ENCODE measurements at places on chromosomes 2 and 18. TPM values are rescaled to one million over a fixed set of nuclear protein-coding genes. Genes with fewer than 3 reads are reported as not detected.

DNA sequence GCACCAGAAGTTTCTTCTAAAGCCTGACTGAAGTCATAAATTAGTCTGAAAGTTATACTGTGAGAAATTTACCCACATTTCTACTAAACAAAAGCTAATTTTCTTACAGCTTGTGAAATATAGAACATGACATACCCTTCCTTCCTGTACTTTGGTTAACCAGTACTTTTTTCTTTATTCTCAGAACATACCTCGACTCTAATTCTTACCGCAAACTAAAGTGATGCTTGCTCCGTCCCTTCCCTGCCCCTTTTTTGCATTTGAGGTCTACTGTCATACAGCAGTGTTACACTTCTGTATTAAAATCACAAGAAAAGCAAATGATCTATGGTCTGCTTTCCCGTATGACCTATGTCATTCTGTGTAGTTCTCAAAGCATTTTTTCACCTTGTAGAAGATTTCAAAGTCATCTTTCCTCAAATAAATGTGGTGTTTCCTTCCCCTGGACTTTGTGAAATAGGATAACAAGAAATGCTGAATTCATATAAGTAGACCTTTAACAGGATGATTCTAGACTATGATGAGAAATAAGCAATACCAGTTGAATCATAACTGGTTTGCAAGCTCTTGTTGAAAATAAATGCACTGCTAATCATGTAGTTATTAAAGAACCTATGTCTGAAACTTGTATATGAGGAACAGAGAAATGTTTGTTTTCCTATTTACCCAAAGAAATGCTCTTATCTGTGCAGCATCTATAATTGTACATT lies 30.4 kb downstream of the CYTIP start:
- no peak overlapping the region for H3K27ac ChIP-seq
- no peak for DNase-seq
- H3K27me3 ChIP-seq, result no peaks in the 10 kb centered on the region
- H3K36me3 ChIP-seq, result no peaks in the 10 kb centered on the region
- no peak overlapping the region for H3K4me3 ChIP-seq

CCDC148 gene
- 1.2 TPM for total RNA-seq

DNA sequence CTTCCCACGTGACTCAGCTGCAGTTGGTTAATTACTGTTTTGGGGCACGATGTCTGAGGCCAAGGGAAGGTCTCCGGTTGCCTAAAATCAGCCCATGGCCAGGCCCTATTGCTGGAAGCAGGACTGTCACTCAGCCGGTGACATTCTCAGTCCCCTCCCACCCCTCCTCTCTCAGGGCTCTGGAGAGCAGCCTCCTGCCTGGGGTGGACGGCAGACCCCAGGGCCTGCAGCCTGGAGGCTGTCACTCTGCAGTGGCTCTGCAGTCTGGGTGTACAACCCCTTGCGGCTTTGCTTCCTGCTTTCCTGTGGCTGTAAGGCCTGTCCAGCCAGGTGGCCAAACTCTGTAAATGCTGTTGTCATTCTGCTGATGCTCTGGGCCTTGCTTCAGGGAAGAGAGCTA lies 32.8 kb downstream of the ZBTB7C start:
- H3K27ac ChIP-seq, result no peak overlapping the region
- H3K4me1 ChIP-seq, result peaks cover 24% of the 10 kb centered on the region
- DNase-seq, result peak; percentile 46
- H3K27me3 ChIP-seq, result no peaks in the 10 kb centered on the region

SERPINB12 gene
- total RNA-seq, result not detected

DNA sequence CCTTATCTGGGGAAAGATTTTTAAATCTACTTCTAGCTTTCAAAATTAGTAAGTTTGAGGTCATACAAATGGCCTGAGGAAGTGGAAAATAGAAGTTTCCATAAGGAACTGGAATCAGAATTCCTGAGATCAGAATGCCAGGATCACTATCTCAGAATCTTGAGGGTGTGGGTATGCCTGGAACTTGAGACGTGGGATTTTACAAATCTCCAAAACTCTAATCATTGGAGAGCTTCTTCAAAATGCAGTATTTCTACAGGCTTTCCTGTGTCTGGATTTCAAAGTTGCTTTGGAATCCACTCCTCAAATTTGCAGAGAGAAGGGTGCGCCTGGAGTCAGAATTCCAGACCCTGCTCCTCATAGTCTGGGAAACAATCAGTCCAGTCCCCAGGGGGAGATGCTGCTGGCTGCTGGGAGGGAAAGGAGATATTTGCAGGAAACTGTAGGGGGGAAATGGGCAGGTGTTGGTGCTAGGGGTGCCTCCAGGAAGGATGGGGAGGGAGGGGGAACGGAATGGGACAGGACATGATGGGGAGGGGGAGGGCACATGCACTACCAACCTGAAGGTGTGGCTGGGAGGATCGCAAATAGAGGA lies 31.0 kb upstream of the CATIP start:
- H3K4me1 ChIP-seq, result peaks cover 37% of the 10 kb centered on the region
- H3K27me3 ChIP-seq, result no peaks in the 10 kb centered on the region
- DNase-seq, result no peak
- no peak overlapping the region for H3K27ac ChIP-seq

IL1A gene
- 0.73 TPM for total RNA-seq

ERFE gene
- total RNA-seq, result 3.3 TPM

DNA sequence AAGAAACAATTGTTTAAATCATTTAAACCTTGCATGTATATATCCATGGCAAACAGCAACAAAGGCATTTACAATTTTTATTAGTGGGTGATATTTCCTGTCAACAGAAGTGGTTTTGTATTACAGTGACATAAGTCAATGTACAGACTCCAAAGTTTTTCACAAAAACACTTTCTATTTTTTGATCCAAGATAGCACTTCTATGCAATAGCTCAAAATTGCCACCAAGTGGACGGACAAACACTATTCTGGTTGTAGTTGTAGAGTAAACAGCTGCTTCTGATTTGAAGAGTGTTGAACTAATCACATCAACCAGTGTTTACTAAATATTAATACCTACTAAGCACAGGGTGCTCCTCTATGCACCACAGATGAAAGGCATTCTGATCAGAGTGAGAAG lies 421.4 kb downstream of the NCKAP5 start:
- H3K27ac ChIP-seq, result no peak overlapping the region
- H3K4me1 ChIP-seq, result peaks cover 4% of the 10 kb centered on the region

ST6GAL2 gene
- 25.7 TPM for total RNA-seq

DNA sequence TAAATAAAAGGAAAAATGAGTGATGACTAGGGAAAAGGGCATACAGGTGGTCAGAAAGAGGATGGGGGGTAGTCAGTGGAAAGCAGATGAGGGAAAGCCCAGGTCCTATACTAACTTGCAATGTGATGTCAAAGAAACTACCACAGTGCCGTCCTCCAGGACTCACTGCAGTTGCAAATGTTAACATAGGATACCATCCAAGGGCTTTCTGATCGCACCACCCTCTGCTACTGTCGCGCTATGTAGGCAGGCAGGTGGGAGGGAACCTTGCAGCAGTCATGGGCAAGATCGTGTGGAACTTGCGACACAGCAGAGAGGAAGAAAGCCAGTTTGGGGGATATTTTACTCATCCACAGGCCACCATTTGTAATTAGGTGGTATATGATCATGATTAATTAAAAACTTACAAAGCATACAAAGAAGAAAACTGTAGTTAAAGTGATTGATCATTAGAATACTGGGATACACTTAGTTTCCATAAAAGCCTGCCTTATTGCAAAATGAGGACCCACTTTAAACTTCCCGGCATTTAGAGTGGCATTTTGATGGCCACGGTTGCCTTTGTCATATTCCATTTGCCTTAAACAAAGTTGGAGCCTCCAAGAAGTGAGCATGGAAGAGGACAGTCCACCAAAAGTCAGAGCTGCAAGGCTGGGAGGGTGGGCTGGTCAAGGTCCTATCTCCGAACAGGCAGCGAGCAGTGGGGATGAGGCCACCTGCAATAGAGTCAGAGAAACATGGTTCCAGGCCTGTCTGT lies 8.5 kb upstream of the ROCK2 start:
- no peak overlapping the region for H3K27ac ChIP-seq
- no peaks in the 10 kb centered on the region for H3K27me3 ChIP-seq
- H3K4me1 ChIP-seq, result peaks cover 3% of the 10 kb centered on the region
- no peaks in the 10 kb centered on the region for H3K36me3 ChIP-seq
- DNase-seq, result no peak

ICOS gene
- not detected for total RNA-seq

DNA sequence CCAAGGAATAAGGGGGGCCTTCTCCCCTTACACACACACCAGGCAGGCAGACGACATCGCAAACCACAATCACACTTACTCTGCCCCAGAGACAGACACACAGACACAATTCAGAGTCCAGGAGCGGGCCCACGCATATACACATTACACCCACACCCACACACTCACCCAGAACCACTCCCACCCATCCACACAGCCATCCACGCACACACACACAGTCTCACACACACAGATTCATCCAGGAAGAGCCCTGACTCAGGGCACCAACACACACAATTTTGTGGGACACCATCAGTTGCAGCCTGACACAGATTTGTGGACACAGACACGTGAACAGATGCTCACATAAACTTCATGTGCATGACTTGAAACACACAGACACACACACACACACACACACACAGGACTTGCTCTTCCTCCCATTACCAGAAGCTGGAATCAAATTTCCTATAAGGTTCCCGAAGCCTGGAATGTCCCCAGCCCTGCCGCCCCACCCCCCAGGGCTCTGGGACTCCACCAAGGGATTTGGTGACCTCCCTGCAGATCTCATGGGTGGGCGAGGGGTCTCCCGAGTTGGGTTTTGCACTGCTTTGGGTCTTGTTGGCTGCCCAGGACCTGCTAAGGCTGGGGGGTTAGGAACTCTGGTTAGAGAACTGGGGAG lies 23.5 kb downstream of the TNS1 start:
- peak overlapping the region; percentile 96 for H3K4me3 ChIP-seq
- H3K4me1 ChIP-seq, result peaks cover 15% of the 10 kb centered on the region
- H3K36me3 ChIP-seq, result no peaks in the 10 kb centered on the region
- H3K27me3 ChIP-seq, result peaks cover 20% of the 10 kb centered on the region
- H3K27ac ChIP-seq, result no peak overlapping the region

GRCh38 chr18:24397694-24398368 lies at the start of gene OSBPL1A:
Gene OSBPL1A (minus strand): TSS chr18:24397824. CDS start chr18:24377533, 20,291 bp downstream.
- peak within 1 kb of the TSS; percentile 58 for H3K4me3 ChIP-seq
- H3K36me3 ChIP-seq, result no peaks in the 10 kb centered on the region
- no peaks in the 10 kb centered on the region for H3K27me3 ChIP-seq
- peaks cover 63% of the 10 kb centered on the region for H3K4me1 ChIP-seq

DNA sequence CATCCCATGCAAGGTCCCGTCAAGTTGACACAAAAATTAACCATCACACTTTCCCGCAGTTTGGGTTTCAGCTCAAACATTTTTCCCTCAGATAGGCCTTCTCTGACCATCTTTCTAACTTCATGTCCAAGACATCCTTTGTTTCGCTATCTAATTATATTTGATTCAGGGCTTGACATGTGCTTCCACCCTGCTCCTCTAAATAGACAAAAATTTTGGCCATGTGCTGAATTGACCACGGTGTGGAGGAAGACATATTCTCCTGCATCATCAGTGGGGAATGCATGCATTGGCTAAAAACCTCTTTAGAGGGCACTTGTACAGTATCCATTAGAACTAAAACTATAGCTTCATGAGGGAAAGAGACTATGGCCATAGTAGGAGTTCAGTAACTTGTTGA lies 81.2 kb downstream of the PLCL1 start:
- no peak for DNase-seq
- no peaks in the 10 kb centered on the region for H3K27me3 ChIP-seq
- H3K36me3 ChIP-seq, result no peaks in the 10 kb centered on the region
- H3K27ac ChIP-seq, result no peak overlapping the region
- no peak overlapping the region for H3K4me3 ChIP-seq
- peaks cover 4% of the 10 kb centered on the region for H3K4me1 ChIP-seq

GRCh38 chr2:223811757-223812156 lies 25.6 kb downstream of the AP1S3 start:
- no peaks in the 10 kb centered on the region for H3K27me3 ChIP-seq
- DNase-seq, result no peak
- H3K27ac ChIP-seq, result no peak overlapping the region

USP34 gene
- total RNA-seq, result 115 TPM

COLEC12 gene
- total RNA-seq, result 4.0 TPM

- H3K27ac ChIP-seq, result peak overlapping the region; percentile 78
- H3K36me3 ChIP-seq, result no peaks in the 10 kb centered on the region
- peak overlapping the region; percentile 41 for H3K4me3 ChIP-seq
- no peaks in the 10 kb centered on the region for H3K27me3 ChIP-seq
Observed at GRCh38 chr2:223936862-223937326, 8.2 kb downstream of the WDFY1 start.

DNA sequence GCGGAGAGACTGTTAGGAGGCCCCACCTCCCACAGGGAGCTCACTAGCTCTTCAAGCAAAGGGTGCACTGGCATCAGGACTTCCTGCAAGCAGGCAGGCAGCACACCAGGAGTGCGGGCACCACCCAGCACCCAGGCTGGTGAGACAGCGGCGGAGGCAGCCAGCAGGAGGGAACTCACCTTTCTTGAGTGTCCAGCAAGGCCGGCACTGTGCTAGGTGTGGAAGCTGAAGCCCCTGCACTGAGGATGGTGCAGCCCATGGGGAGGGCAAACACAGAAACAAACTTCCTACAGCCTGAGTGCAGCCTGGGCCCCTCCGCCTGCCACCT lies 100.7 kb upstream of the ID2 start:
- DNase-seq, result no peak
- no peak overlapping the region for H3K27ac ChIP-seq
- H3K4me1 ChIP-seq, result peaks cover 12% of the 10 kb centered on the region
- no peak overlapping the region for H3K4me3 ChIP-seq
- no peaks in the 10 kb centered on the region for H3K27me3 ChIP-seq

GRCh38 chr2:158337018-158337417 lies 119.5 kb downstream of the CCDC148 start:
- no peaks in the 10 kb centered on the region for H3K36me3 ChIP-seq
- H3K27me3 ChIP-seq, result no peaks in the 10 kb centered on the region
- no peak overlapping the region for H3K27ac ChIP-seq
- no peak for DNase-seq
- H3K4me3 ChIP-seq, result no peak overlapping the region

DNA sequence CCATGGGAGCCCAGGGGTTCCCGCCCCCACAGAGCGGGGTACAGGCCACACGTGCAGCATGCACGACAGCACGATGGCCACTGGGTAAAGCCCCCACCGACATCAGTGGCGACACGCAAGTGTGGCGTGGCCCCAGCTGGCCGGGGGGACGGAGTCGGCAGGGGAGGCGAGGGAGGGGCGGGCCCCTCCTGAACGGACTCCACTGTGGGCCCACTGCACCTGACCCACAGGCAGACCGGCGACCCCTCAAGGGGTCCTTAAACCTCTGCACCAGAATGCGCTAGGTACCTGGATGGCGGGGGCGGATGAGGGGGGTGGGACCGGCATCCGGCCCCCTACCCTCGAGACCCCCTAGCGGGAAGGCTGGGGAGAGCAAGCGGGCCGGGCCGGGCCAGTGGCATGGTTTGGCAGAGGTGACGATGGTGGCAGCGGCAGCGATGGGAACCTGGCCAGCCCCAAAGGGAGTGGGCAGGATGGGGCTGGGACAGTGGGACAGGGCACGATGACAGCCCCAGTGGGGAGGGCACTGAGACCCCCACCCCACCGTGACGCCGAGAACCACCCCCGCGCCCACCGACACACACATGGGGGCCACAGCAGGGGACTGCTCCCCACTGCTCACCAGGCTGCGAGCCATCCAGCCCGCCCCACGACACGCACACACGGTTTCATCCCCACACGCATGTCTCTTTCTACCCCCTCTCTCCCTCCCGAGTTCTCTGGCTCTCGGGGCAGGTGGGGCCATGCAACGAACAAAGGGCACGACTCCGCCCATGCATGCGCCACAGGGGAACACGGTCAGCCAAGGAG lies 91.9 kb upstream of the ANKRD30BL start:
- DNase-seq, result no peak
- H3K36me3 ChIP-seq, result 0 out of 2 replicates have a peak, but pooled peaks cover 5% of the 10 kb centered on the region
- no peak overlapping the region for H3K27ac ChIP-seq
- H3K4me1 ChIP-seq, result no peaks in the 10 kb centered on the region
- H3K4me3 ChIP-seq, result no peak overlapping the region
